ENCODE measurements at places on chromosomes 1 and 21.

- DNase-seq = no peak
Observed at GRCh38 chr1:236733653-236734052, 47.4 kb downstream of the ACTN2 start.

- no peak for DNase-seq
Observed at GRCh38 chr1:91555821-91556531, 55.3 kb downstream of the CDC7 start.

DNA sequence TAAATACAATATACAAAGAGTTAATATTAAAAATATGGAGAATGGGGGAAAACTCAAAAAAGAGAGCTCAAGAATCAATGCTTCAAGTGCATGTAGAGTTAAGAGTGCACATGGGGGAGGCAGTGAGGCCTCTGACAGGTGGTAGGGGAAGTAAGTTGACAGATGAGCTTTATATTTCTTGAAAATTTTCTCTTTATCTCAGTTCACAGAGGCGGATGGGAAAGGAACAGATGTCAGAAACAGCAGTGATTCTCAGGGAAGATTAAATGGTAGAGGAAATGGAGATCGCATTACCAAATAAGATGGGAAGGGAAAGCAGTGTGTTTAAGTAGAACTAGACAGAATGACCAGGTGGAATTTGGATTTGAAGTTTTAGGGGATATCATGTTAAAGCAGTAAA is 200.1 kb upstream of the C1orf105 start:
- no peak for DNase-seq

DNA sequence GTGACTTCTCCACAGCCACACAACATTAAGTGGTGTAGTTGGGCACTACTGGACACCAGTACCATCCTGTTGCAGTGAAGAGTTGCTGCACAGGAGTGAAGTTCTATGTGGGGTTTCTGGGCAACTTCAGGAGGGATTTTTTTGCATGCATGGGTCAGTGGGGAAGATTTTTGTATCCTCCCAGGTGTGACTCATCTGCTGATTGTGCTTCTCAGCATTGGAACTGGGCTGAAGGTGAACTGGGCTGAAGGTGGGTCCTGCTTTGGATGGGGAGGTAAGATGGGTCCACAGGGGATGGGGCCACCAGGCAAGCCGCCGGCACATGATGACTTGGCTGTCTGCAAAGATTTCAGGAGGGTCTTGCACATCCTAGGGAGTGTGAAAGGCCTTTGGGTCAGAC is 2.6 kb downstream of the SERINC2 start:
- no peak for DNase-seq

GRCh38 chr1:39368045-39368444 is 123.4 kb upstream of the BMP8A start:
- no peak for DNase-seq

GRCh38 chr21:42122808-42123207 is 51.7 kb downstream of the UMODL1 start:
- no peak for DNase-seq

Data from LNCaP clone FGC (cell line).